Brain (organoid and tissue), 16 donors: ENCODE measurements at places on chromosomes 2 and 18. TPM values are rescaled to one million over a fixed set of nuclear protein-coding genes. Genes with fewer than 3 reads are reported as not detected.

DNA sequence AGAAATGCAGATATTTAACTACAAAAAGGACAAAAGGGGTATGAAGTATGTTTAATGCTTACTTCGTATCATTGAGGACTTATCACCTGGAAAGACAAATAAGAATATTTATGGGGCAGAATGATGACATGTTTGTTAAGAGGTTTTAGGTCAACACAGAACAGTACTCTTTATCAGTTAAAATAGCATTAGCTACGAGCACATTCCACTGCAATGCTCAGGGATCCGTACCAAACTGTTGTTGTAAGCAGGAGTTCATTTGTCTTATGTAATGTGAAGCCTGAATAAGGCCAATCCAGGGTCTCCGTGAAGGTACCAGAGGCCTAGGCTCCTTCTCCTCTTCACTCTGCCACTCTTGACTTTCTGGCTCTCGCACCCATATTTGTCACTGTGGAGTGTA is 465.7 kb upstream of the NRP2 start:
- no peak for DNase-seq

Gene EGR4
- polyA plus RNA-seq, result 0.83 TPM

Gene RFTN2
- polyA plus RNA-seq, result 5.2 TPM

Gene DNAJC5G
- polyA plus RNA-seq, result not detected

Gene ASAP2
- 7.0 TPM for polyA plus RNA-seq
